CD4-positive, alpha-beta T cell treated with Interleukin-4 for 1 hour (primary cell): ENCODE measurements at places on chromosomes 13 and 19.

GRCh38 chr13:59356607-59357006 is 807.1 kb downstream of the DIAPH3 start:
- no peak for DNase-seq

- no peak for DNase-seq
Observed at GRCh38 chr13:44715287-44716230, 139.4 kb upstream of the TSC22D1 start.

DNA sequence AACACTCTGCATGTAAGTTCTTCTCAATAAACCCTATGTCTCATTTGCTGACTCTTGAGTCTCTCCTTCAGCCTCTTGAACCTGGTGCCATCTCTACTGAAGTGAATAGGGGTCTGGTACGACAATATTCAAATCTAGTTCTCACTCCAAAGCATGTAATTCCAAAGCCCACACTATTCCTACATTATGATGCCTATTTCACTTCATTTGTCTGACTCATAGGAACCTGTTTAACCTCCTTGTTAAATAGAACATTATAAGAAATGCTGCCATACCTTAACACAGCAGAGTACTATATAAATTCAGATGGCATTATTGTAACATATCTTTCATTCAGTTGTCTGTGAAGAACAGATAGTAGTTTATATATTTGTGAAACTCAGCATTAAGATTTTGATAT is 67.1 kb downstream of the STARD13 start:
- DNase-seq: no peak

GRCh38 chr13:21069561-21070004 is 8.2 kb upstream of the LATS2 start:
- no peak for DNase-seq

- DNase-seq: no peak
Observed at GRCh38 chr13:87107651-87108050, 563.5 kb upstream of the SLITRK5 start.

- no peak for DNase-seq
Observed at GRCh38 chr13:38093425-38093824, 223.9 kb upstream of the TRPC4 start.
